ENCODE measurements at places on chromosomes 2 and 18. TPM values are rescaled to one million over a fixed set of nuclear protein-coding genes. Genes with fewer than 3 reads are reported as not detected.

GRCh38 chr2:229414631-229415030 is 143.5 kb upstream of the PID1 start:
- no peaks in the 10 kb centered on the region for H3K36me3 ChIP-seq
- no peak overlapping the region for H3K4me3 ChIP-seq
- DNase-seq: no peak
- H3K4me1 ChIP-seq: peaks cover 62% of the 10 kb centered on the region
- peak overlapping the region; percentile 90 for H3K27ac ChIP-seq
- H3K27me3 ChIP-seq: no peaks in the 10 kb centered on the region

DNA sequence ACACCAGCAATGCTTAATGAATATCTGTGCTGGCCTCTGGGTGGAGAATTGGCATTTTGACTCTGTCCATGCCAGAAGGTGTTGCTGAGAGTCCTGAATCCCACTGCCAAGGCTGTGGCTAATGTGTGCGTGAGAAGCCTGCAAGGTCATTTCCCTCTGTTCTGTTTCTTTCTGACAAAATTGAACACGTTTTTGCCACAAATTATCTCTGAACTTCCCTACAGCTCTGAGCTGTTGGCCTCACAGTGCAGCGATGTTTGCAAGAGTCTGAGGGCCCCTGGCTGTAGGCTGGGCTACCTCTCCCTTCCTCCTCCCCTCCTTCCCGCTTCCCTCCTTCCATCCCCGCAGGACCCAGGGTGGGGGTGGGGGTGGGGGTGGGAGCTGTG is 154.1 kb upstream of the HS6ST1 start:
- H3K4me3 ChIP-seq: peak overlapping the region; percentile 39
- H3K4me1 ChIP-seq: no peaks in the 10 kb centered on the region
- H3K36me3 ChIP-seq: no peaks in the 10 kb centered on the region
- H3K27me3 ChIP-seq: no peaks in the 10 kb centered on the region
- H3K27ac ChIP-seq: no peak overlapping the region

- H3K4me3 ChIP-seq: no peak overlapping the region
- DNase-seq: peak; percentile 63
- no peaks in the 10 kb centered on the region for H3K36me3 ChIP-seq
Observed at GRCh38 chr2:239830121-239831000, 194.8 kb downstream of the NDUFA10 start.

GRCh38 chr2:26536371-26537068 is 58.6 kb upstream of the OTOF start:
- no peak overlapping the region for H3K27ac ChIP-seq
- DNase-seq: no peak
- H3K27me3 ChIP-seq: no peaks in the 10 kb centered on the region
- H3K4me1 ChIP-seq: no peaks in the 10 kb centered on the region

- no peaks in the 10 kb centered on the region for H3K4me1 ChIP-seq
- no peak overlapping the region for H3K4me3 ChIP-seq
- H3K36me3 ChIP-seq: no peaks in the 10 kb centered on the region
- H3K27ac ChIP-seq: no peak overlapping the region
- DNase-seq: no peak
Observed at GRCh38 chr2:86520153-86520552, 43.1 kb downstream of the CHMP3 start.

GRCh38 chr2:119702203-119702917 is 23.4 kb downstream of the TMEM177 start:
- no peaks in the 10 kb centered on the region for H3K27me3 ChIP-seq
- H3K4me1 ChIP-seq: no peaks in the 10 kb centered on the region
- H3K36me3 ChIP-seq: no peaks in the 10 kb centered on the region
- no peak overlapping the region for H3K27ac ChIP-seq
- H3K4me3 ChIP-seq: no peak overlapping the region
- DNase-seq: no peak

DNA sequence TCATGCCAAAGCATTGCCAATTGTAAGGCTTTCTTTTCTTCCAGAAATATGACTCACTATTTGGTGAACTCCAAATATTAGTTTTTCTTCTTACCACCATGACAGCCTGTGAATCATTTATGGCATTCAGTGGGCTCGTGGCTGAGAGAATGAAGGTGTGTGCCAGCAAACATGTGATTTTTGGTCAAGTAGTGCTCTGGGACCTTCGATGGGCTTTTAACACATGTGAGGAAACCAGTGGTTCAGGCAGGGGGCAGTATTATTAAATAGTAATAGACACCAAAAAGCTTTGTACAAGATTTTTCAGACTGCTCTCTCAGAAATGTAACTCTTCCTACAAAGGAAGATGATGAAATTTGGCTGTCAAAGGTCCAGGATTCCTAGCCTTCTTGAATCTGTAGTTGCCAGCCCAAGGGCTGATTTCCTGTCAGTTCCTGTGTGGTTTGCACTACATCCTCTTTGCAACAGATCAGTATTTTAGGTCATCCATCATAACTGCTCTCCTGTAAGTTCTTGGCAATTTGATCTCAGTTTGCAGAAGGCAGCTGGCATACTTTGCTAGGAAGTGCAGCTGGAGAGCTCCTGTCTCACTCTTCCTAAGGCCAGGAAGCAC is 64.3 kb downstream of the BABAM2 start:
- H3K4me1 ChIP-seq: peaks cover 34% of the 10 kb centered on the region
- H3K36me3 ChIP-seq: no peaks in the 10 kb centered on the region
- peak; percentile 89 for DNase-seq

GRCh38 chr2:217997510-217997909 is 5.3 kb downstream of the TNS1 start:
- no peak for DNase-seq
- H3K36me3 ChIP-seq: no peaks in the 10 kb centered on the region
- peaks cover 21% of the 10 kb centered on the region for H3K4me1 ChIP-seq
- peak overlapping the region; percentile 49 for H3K4me3 ChIP-seq
- H3K27ac ChIP-seq: peak overlapping the region; percentile 62

DNA sequence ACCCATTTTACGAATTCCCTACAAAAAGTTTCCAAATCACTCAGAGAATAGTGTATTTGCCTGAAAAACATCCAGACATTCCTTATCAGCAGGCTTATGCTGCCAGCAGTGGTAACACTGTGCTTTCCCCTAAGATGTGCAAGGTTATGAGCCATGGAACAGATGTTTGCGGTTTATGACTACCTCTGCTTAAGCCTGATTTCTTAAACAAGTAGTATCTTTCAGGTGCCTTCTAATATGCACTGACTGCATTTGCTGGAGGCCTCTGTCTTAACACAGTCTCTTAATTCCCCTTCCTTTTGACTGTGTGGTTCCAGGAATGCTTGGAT is 54.8 kb downstream of the CDC42EP3 start:
- no peak overlapping the region for H3K4me3 ChIP-seq
- H3K27ac ChIP-seq: peak overlapping the region; percentile 70
- DNase-seq: no peak
- no peaks in the 10 kb centered on the region for H3K36me3 ChIP-seq
- no peaks in the 10 kb centered on the region for H3K27me3 ChIP-seq

- H3K4me1 ChIP-seq: peaks cover 6% of the 10 kb centered on the region
- H3K36me3 ChIP-seq: no peaks in the 10 kb centered on the region
Observed at GRCh38 chr2:237253046-237253702, 160.8 kb downstream of the COL6A3 start.

- peaks cover 16% of the 10 kb centered on the region for H3K4me1 ChIP-seq
- H3K4me3 ChIP-seq: no peak overlapping the region
- peak overlapping the region; percentile 91 for H3K27ac ChIP-seq
- no peaks in the 10 kb centered on the region for H3K36me3 ChIP-seq
Observed at GRCh38 chr18:36655074-36655473, 173.7 kb downstream of the TPGS2 start.

DNA sequence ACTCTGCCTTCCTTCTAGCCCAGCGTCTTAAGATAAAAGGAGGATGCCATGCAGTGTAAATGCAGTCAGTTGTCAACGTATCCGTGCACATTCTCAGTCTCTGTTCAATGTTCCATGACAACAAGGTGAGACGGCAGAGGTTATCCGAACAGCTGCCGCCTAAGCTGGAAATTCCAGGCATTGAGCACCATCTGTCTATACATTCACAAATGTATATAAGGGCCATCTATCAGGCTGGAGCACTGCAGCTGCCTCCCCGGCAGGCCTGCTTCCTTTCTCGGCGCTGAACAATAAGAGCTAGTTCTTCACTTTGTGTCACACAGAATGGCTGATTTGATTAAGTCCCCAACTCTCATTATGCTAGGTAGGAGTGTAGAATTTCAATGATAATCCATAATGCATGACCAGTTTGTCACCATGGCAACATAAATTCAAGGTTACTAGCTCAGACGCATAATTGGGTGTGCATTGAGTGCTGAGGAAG is 282.2 kb upstream of the SOX11 start:
- no peaks in the 10 kb centered on the region for H3K27me3 ChIP-seq
- no peaks in the 10 kb centered on the region for H3K36me3 ChIP-seq
- DNase-seq: no peak
- no peak overlapping the region for H3K4me3 ChIP-seq
- no peaks in the 10 kb centered on the region for H3K4me1 ChIP-seq

GRCh38 chr2:9975805-9976447 is 24.4 kb downstream of the GRHL1 start:
- H3K4me1 ChIP-seq: peaks cover 13% of the 10 kb centered on the region
- no peaks in the 10 kb centered on the region for H3K36me3 ChIP-seq
- H3K27ac ChIP-seq: no peak overlapping the region
- H3K27me3 ChIP-seq: no peaks in the 10 kb centered on the region
- no peak overlapping the region for H3K4me3 ChIP-seq
- DNase-seq: no peak

GRCh38 chr18:8561123-8561910 is 47.9 kb upstream of the RAB12 start:
- no peaks in the 10 kb centered on the region for H3K27me3 ChIP-seq
- no peak for DNase-seq
- no peaks in the 10 kb centered on the region for H3K36me3 ChIP-seq
- no peaks in the 10 kb centered on the region for H3K4me1 ChIP-seq
- no peak overlapping the region for H3K4me3 ChIP-seq

The SLC8A1 gene
- 5.6 TPM for total RNA-seq

The TNFAIP6 gene
- 13.6 TPM for total RNA-seq

The VPS4B gene
- 16.7 TPM for total RNA-seq

The ASB3 gene
- total RNA-seq: 3.4 TPM

The BOK gene
- total RNA-seq: 35.4 TPM

The MROH2A gene
- total RNA-seq: not detected
